ENCODE measurements at places on chromosomes 5 and 9.
A peak's percentile ranks its signal among the peaks of the same experiment; 100 is the strongest.

GRCh38 chr9:4421847-4422246 lies 68.4 kb upstream of the SLC1A1 start:
- DNase-seq = no peak

- DNase-seq = no peak
These were observed 334.6 kb upstream of the TUSC1 start for GRCh38 chr9:26012797-26013196.

- DNase-seq = no peak
These were observed 142.8 kb downstream of the NSG2 start for GRCh38 chr5:174188295-174188694.

DNA sequence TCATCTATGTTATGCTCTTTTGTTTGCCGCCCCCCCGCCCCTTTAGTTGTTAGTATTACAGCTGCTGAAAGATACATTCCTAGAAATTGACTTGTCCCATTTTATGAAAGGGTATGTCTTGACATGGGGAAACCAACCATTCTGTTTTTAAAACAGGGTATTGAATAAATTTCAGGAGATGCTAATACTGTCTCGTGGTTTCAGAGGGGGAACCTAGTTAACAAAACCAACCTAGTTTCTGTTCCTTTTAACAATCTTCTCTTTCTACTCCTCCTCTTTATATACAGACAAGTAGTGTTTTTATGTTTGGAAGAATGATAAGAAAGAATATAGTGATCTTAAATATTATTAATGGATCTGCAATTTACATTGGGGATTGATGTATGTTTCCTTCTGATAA lies 3.5 kb downstream of the PIP5K1B start:
- DNase-seq = no peak

GRCh38 chr5:16721151-16722096 lies 104.6 kb upstream of the RETREG1 start:
- DNase-seq = no peak

DNA sequence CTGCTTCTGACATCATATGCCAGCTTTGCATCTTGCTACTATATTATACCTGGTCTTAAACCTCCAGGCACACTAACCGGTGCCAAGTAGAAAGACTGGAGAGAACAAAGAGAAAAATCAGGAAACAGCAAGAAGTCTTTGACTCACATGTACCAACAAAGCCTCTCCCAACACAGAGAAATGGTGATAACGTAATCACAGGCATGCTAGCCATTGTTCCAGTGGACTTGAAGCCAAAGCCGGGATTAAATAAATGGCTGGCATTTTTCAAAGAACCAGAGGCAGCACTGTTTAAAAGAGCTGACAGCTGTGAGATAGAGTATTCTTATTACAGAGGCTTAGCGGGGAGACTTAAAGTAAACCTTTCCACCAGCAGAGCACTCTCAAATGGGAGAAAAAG lies 148.4 kb upstream of the NFIL3 start:
- no peak for DNase-seq

DNA sequence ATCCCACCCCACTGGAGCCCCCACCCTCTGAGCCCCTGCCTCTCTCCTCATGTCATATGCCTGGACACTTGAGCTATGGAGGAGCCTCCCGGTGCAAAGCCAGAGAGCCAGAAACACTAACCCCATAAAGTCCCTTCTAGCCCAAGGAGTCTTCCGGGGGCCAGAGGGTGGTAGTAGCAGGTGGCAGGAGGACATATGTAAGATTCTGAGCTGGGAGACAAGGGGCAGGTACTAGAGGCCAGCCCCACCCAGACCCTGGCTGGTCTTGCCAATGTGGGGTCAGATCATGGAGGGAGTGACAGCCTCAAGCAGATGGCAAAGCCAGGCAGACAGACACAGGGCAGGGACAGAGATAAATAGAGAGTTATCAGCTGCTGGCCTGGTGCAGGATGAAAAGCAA lies 63.4 kb downstream of the PSD2 start:
- no peak for DNase-seq

DNA sequence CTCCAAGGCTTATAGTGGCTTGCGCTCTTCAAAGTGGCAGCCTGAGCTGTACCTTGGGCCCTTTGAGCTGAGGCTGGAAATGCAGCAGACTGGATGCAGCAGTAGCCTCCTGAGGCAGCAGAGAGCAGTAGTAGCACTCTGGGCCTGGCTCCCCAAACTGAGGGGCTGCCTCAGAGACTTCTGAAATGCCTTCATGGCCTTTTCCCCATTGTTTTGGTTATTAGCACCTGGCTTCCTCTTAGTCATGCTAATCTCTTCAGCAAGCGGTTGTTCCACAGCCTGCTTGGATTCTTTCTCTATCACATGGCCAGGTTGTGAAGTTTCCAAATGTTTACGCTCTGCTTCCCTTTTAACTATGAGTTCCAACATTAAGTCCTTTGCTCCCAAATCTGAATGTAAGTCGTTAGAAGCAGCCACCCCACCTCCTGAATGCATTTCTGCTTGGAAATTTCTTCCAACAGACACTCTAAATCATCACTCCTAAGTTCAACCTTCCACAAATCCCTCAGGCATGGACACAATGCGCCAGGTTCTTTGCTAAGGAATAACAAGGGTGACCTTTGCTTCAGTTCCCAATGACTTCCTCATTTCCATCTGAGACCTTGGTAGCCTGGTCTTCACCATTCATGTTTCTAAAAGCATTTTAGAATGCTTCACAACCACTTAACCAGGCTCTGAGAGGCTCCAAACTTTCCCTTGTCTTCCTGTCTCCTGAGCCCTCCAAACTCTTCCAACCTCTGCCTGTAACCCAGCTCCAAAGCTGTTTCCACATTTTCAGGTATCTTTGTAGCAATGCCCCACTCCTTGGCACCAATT lies 145.8 kb downstream of the ZDHHC21 start:
- no peak for DNase-seq

GRCh38 chr5:126448720-126449119 lies 25.5 kb downstream of the GRAMD2B start:
- no peak for DNase-seq

DNA sequence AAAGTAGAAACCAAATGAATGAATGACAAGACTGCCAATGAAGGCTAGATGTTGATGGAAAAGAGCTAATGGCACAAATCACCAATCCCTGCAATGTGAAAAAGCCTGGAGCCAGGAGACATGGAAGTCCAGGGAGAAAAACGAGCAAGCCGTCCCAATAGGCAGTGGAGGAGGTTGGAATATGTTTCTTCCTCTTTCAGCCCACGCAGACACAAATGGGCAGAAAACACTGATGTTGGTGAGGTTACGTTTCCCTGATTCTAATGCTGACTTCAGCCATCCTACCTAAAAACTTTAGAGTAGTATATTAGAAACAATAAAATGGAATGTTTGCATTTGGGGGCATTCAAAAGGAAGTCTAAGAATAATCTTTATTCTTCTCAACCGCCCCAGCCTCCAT lies 23.9 kb upstream of the KIF2A start:
- DNase-seq = no peak

GRCh38 chr5:130715541-130715940 lies 449.5 kb downstream of the HINT1 start:
- no peak for DNase-seq

- DNase-seq = no peak
These were observed 186.8 kb downstream of the PALM2AKAP2 start for GRCh38 chr9:109966643-109967368.

DNA sequence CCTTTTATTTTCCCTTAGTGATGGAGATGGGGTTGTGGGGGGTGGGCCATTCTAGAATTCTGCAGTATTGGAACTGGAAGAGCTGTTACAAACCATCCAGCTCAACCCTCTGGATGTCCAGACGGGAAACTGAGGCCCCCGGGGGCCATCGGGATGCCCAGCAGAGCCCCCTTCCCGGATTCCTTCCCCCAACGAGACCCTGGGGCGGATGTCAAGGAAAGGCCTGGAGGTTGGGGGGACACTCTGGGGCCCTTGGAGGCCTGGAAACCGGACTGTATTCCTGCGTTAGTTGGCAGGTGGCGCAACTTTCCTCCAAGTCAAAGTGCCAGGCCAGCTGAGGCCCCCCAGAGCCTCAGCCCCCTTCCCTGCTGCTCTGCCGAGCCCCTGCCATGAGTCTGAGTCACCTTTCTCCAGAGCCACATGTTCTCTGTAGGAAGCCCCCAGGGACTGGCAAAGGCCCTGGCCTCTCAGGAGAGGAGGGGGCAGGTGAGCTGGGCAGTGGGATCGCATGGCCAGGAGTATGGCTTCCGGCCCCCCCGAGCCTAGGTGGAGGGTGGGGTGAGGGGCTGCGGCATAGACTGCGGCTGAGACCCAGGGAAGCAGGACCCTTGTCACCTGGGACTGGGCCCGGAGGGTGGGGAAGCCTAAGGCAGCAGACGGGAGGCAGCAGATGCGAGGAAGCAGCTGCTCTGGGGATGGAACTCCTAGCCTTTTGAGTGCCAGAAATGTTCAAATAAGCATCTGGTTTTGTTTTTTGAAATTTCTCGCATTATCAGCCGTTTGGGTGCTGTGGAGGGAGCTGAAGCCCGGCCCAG lies 17.8 kb upstream of the FIBCD1 start:
- no peak for DNase-seq

- DNase-seq = peak; percentile 37
These were observed 34.5 kb downstream of the UNC5A start for GRCh38 chr5:176844706-176845391.

DNA sequence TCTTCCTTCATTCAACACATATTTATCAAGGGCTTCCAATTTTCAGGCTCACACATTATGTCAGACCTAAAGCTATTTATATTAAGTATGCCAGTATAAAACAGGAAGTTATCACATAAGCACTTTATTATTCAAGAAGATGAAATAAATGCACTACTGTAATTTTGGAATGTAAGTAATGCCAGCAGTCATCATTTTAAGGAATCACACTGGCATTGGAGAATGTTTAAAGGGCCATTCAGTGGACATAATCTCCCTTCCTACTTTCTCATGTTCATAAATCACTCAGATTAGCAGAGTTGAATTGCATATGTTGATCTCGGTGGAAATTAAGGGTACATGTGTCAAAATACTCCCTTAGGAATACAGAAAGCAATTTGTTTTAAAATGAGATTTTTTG lies 164.4 kb downstream of the GIN1 start:
- no peak for DNase-seq

- no peak for DNase-seq
These were observed 509.4 kb upstream of the SEMA6A start for GRCh38 chr5:117084067-117084466.

DNA sequence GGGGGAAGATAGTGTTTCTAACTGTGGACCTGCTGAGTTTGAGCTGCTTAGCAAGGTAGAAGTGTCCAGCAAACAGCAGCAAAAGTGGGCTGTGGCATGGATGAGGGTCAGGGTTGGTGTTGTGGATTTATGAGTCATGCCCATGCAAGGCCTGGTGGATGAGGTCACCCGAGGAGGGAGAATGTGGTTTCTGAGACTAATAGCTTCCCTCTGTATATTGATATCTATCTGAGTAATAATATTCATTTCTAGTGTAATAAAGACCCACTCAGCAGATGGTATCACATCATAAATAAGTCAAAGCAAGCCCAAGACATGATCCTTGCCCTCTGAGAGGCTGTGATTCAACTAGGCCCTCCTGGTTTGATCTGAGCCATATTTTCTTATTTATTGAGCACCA lies 597.8 kb upstream of the CLINT1 start:
- DNase-seq = no peak

DNA sequence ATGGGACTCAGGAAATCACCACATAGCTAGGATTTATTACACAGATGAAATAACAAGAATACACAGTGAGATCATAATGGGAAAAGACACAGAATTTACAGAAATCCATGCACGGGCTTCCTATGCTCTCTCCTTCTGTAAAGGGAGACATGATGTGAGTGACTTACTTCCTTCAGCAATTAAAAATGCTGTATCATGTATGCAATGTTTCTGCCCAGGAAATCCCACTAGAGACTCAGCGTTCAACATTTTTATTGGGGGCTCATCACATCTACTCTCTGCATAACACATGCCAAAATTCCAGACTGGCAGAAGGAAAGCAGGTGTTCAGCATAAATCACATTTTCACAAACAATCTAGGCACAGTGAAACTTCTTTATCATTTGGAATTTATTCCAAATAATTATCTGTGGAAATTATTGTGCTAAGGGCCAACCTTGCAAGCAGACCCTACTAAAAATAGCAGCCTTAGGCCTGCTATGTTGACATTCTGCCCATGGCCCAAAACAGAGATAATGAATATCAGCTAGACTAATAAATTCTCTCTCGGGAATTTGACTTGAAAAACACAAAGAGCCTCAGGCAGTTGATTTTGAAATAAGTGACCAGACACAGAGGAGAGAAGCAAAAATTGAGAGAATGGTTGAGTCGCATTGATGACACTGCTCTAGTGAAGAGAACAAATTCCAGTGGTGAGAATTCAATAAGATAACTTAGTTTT lies 31.4 kb upstream of the SELENOP start:
- no peak for DNase-seq

DNA sequence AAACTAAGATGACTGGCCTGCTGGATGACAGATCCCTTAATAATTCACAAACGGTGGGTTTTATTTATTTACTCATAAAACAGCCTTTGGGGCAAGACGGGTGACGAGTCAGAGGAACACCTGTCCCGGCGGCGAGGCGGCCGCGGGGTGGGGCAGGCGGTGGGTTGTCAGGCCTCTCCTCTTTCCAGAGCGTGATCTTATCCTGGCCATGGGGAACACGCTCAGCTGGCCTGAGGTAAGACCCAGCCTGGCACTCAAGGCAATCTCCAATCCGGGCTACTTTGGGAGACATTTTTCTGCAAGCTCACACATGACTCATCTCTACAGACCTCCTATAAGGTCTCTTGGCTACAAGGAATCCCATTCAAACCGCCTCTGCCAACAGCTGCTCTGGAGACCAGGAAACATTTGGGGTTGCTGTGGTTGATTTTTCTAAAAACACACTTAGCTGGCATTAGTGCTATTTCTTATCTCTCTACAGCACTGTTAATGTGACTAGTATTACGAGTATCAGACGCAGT lies 6.3 kb downstream of the RAPGEF1 start:
- DNase-seq = no peak

- no peak for DNase-seq
These were observed 126.7 kb downstream of the GADD45G start for GRCh38 chr9:89731262-89732182.

- DNase-seq = no peak
These were observed 51.5 kb downstream of the CCDC192 start for GRCh38 chr5:127754706-127755105.

- DNase-seq = no peak
These were observed 94.9 kb downstream of the BASP1 start for GRCh38 chr5:17312358-17312757.

DNA sequence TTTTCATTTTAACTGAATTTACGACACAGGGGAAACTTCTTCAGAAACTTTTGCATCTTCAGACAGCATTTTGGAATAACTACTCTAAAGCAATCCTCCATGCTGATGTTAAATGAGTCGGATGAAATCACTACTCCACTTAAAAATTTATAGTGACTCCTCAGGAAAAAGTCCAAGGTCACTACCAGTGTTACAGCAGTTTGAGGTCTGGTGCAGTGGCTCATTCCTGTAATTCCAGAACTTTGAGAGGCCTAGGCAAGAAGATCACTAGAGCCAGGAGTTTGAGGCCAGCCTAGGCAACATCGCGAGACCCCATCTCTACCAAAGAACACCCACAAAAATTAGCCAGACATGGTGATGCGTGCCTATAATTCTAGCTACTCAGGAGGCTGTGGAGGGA lies 5.9 kb upstream of the GAS1 start:
- DNase-seq = no peak

All from NCI-H2227 treated with DMSO at 0.1 percent for 48 hours (cell line).